ENCODE measurements at places on chromosomes 7 and 10.

DNA sequence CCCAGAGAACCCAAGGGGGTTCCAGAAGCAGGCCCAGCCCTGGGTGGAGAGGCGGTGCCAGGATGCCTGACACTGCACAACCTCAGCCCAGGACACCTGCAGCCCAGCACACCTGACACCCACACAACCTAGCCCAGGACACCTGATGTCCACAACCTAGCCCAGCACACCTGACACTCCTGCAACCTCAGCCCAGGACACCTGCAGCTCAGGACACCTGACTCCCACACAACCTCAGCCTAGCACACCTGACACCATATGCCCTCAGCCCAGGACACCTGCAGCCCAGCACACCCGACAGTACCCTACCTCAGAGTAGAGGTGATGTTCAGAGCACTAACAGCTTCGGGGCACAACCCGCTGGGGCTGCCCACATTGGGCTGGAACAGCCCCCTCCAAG lies 87.3 kb downstream of the PAXIP1 start:
- DNase-seq = no peak

DNA sequence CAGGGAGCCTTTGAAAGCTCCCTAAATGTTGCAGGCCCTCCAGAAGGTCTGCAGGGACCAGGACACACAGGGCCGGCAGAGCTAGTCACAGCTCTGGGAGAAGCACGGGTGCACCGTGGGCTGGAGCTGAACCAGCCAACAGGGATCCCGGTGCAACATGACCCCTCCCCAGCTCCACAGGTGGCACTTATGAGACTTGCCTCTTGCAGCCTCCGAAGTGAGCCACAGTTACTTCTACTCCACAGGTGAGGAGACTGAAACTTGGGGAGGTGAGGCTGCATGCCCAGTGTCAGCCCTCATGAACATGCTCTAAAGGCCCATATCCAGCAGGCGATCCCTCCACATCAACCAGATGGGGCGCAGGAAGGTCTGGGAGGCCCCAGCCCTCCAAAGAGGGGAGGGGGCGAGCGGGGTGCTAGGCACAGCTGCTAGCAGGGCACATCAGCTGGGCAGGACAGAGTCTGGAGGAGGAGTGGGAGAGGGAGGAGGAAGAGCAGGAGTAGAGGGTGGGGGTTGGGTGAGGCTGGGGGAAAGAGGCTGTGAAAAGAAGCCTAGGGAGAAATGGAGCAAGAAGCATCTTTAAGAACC lies 224.3 kb downstream of the ELFN1 start:
- DNase-seq = no peak

DNA sequence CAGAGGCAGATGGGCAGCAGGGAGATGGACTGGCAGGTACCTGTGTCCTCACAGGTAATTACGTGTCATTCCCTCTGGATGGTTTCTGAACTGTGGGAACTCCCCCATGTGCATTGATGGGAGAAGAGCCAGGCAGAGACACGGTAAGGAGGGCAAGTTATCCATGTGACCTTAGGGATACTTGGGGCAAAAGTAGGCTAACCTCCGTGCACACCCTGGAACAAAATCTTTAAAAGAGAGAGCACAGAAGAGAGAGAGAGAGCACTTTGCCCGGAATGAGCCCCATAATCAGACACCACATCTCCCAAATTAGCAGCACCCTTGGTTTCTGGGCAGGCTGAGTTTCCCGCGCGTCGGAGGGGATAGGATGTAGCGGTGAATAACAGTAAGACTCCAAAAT lies 423.2 kb downstream of the PAXIP1 start:
- no peak for DNase-seq

- DNase-seq = no peak
Observed at GRCh38 chr10:31578951-31579350, 259.9 kb downstream of the ZEB1 start.

Measured in hypothalamus (tissue), 51 donors.